ENCODE measurements at places on chromosomes 5 and 9. TPM values are rescaled to one million over a fixed set of nuclear protein-coding genes. Genes with fewer than 3 reads are reported as not detected.

Gene ACOT12
- polyA plus RNA-seq, result not detected

Gene ICE1
- 16.1 TPM for polyA plus RNA-seq

Gene ENTPD2
- polyA plus RNA-seq, result not detected

Gene RFESD
- 9.8 TPM for polyA plus RNA-seq

Gene ANKRD34B
- polyA plus RNA-seq, result not detected

Gene SLC34A3
- polyA plus RNA-seq, result not detected

Gene S100Z
- polyA plus RNA-seq, result not detected

Gene CCDC187
- not detected for polyA plus RNA-seq

Gene LHX3
- not detected for polyA plus RNA-seq

Gene PLPP6
- 4.9 TPM for polyA plus RNA-seq

Gene LRRC70
- polyA plus RNA-seq, result 0.60 TPM

Gene NKD2
- polyA plus RNA-seq, result not detected

Gene PCDHGB2
- polyA plus RNA-seq, result not detected

Gene SCGB3A2
- not detected for polyA plus RNA-seq

Gene PCDHB1
- polyA plus RNA-seq, result not detected
